ENCODE measurements at places on chromosomes 12 and 14. TPM values are rescaled to one million over a fixed set of nuclear protein-coding genes. Genes with fewer than 3 reads are reported as not detected.

SUSD6 gene
- 9.3 TPM for polyA plus RNA-seq

- no peak for DNase-seq
- H3K36me3 ChIP-seq, result no peaks in the 10 kb centered on the region
- H3K4me3 ChIP-seq, result no peak within 1 kb of the TSS
These were observed at the start of gene RIPK3 for GRCh38 chr14:24339284-24340151. RIPK3 (minus strand) TSS chr14:24339991; CDS start chr14:24339826, 165 bp downstream.

DNA sequence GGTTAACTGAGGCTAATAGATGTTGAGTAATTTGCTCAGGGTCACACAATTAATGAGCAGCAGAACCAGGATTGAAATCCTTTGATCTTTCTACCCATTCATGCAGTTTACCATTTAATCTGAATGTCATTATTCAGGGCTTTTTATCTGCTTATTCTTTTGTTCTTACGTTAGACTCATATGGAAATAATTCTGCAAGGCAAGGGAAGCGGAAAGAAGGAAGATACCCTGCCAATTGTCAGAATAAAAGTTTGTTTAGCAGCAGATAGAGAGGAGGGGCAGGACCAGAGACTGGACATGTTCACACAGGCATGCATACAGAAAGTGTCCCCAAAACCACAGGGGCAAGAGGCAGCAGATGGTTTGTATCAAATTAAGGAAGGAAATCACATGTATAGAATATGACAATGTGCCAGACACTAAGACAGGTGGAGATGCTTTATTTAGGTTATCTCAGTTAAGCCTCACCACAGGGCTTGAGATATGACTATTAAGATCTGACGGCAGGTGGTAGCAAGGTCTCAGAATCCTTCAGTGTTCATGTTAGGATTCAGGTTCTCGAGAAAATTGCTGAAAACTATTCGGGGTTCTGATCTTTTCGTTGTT is 29.8 kb downstream of the BRMS1L start:
- peak overlapping the region; percentile 10 for H3K27ac ChIP-seq
- no peak for DNase-seq
- no peaks in the 10 kb centered on the region for H3K27me3 ChIP-seq
- H3K4me3 ChIP-seq, result no peak overlapping the region

GRCh38 chr12:64587447-64587846 is 22.8 kb upstream of the RASSF3 start:
- H3K4me3 ChIP-seq, result no peak overlapping the region
- no peaks in the 10 kb centered on the region for H3K27me3 ChIP-seq
- DNase-seq, result no peak
- H3K36me3 ChIP-seq, result no peaks in the 10 kb centered on the region
- peaks cover 21% of the 10 kb centered on the region for H3K4me1 ChIP-seq
- H3K27ac ChIP-seq, result no peak overlapping the region

- H3K4me1 ChIP-seq, result no peaks in the 10 kb centered on the region
- H3K4me3 ChIP-seq, result no peak overlapping the region
- no peaks in the 10 kb centered on the region for H3K27me3 ChIP-seq
- no peaks in the 10 kb centered on the region for H3K36me3 ChIP-seq
- DNase-seq, result no peak
These were observed 83.0 kb downstream of the FAR2 start for GRCh38 chr12:29232086-29232485.

DNA sequence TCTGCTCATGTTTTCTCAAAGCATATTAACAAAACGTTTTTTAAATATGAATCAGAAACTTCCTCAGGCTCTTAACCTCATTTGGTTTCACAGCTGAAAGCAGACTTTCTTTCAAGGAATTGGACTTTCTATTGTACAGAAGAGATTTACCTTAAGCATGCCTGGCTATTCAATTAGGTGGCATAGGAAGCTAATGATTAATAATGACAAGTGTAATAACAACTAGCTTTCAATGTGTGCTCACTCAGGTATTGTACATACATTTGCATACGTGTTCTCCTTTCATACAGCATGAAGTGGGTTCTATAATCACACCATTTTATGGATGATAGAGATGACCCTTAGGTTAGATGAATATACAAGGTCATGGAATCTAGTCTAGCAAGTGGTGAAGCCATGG is 115.7 kb downstream of the ANO6 start:
- H3K36me3 ChIP-seq, result no peaks in the 10 kb centered on the region
- no peak overlapping the region for H3K27ac ChIP-seq
- H3K4me1 ChIP-seq, result peaks cover 18% of the 10 kb centered on the region
- H3K27me3 ChIP-seq, result no peaks in the 10 kb centered on the region
- no peak overlapping the region for H3K4me3 ChIP-seq

GRIN2B gene
- polyA plus RNA-seq, result 0.08 TPM

Data from adrenal gland (tissue), 19 donors.